Mesenteric fat pad (tissue), 1 donor: ENCODE measurements at places on chromosomes 7 and 10. TPM values are rescaled to one million over a fixed set of nuclear protein-coding genes. Genes with fewer than 3 reads are reported as not detected.
A peak's percentile ranks its signal among the peaks of the same experiment; 100 is the strongest.

The SPDYE9 gene
- total RNA-seq = not detected

The VSTM4 gene
- total RNA-seq = 41.7 TPM

- no peak for DNase-seq
Observed at GRCh38 chr7:134071355-134072331, 55.5 kb upstream of the LRGUK start.

DNA sequence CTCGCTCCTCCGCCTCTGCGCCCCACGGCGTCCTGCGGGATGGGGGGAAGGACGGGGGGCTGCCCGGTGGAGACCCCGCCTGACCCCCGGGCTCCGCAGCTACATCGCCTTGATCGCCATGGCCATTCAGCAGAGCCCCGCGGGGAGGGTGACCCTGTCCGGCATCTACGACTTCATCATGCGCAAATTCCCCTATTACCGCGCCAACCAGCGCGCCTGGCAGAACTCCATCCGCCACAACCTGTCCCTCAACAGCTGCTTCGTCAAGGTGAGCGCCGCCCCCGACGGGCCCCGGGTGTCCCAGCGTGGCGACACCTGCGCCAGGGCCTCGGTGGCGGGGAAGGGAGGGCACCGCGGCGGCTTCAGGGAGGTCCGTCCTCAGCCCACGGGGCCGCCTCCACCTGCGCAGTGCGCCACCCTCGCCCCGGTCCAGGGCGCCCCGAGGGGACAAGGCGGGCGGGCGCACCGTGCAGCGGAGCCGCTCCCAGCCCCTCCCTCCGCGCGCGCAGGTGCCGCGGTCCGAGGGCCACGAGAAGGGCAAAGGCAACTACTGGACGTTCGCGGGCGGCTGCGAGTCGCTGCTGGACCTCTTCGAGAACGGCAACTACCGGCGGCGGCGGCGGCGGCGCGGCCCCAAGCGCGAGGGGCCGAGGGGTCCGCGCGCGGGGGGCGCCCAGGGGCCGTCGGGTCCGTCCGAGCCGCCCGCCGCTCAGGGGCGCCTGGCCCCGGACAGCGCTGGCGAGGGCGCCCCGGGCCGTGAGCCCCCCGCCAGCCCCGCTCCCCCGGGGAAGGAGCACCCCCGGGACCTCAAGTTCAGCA lies 793 bp downstream of the FOXL3 start:
- DNase-seq = no peak

- peak; percentile 87 for DNase-seq
Observed at GRCh38 chr10:86363184-86363832, 3.3 kb downstream of the GRID1 start.

DNA sequence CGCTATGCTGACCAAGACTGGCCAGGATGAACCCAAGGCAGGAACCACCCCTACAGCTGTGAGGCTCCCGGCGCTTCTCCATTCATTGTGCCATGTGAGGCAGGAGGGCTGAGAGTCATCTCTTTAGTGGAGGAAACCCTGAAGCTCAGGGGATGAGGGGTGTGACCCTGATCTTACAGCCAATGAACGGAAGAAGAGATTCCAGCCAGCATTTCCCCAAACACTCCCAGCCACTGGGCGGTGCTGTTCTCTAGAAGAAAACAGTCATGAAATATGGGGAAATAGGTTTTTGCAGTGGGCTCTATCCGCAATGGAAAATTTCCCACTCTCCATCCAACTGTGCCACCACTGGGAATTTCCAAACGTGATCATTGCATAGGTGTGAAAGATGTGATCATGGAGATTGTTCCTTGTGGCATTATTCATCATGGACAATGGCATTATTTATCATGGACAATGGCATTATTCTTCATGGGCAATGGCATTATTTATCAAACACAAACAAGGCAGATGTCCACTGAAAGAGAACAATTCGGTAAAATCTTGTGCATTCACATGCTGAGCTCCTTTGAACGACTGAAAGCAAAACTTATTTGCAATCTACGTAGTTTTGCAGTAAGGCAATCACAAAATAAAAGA lies 14.0 kb upstream of the SLC18A2 start:
- DNase-seq = no peak

DNA sequence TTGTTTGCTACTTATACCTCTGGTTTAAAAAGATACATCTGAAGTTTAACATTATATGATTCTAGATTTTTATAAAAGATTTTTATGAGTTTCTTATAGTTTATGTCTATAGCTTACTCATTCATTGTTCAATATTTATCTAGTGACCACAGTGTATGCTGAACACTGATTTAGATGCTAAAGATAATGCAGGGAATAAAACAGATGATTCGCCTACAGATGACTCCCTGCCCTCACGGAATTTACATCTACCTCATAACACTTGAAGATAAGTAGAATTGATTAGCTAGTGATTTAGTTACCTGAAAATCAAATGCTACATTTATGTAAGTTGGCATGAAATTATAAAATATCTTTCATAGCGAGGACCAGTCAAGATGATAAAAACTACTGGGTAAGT lies 105.8 kb downstream of the HIPK2 start:
- no peak for DNase-seq

GRCh38 chr10:4059471-4060138 lies 274.6 kb upstream of the KLF6 start:
- no peak for DNase-seq

DNA sequence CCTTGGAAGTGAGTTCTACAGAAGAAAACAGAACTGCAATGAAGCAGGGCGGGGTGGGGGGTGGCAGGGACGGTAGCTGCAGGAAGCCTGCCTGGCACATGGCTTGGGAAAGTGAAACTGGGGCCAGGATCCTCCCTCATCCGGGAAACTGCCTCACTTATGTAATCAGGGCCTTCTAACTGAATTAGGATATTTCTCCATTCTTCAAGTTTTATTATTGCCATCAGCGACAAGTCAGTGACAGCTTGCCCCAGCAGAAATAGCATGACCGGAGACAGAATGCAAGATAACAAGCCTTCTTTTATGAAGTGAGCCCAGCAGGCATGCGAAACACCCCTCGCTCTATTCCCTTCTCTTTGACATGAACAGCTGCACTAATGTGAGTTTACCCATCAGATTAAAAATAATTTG lies 77.5 kb upstream of the CACUL1 start:
- DNase-seq = no peak
